ENCODE measurements at places on chromosomes 5 and 9. TPM values are rescaled to one million over a fixed set of nuclear protein-coding genes. Genes with fewer than 3 reads are reported as not detected.

- DNase-seq: no peak
Observed at GRCh38 chr5:14588145-14588544, 6.6 kb downstream of the OTULINL start.

DNA sequence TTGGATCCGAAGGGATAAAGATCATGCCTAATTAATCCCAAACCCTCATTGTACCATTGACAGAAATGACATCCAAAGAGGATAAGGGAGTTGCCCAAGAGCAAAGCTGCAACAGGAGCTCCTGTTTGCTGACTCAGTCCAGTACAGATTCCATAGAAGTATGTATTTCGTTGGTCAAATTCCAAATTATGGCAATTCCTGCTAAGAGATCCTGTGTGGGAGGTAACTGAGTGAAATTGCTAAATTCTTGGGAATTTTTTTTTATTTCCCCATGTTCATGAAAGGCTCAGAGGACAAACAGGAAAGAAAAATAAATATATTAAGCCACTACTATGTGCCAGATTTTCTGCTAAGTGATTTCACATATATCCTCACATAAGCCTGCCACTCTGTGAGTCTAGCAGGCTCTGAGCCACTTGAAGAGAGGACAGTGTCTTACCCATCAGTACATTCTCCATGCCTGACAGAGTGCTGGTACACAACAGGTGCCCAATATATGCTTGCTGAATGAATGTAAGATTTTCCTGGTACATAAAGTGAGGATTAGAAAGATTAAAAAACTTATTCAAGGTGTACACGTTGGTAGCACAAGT lies 132.7 kb downstream of the GLIS3 start:
- DNase-seq: no peak

DNA sequence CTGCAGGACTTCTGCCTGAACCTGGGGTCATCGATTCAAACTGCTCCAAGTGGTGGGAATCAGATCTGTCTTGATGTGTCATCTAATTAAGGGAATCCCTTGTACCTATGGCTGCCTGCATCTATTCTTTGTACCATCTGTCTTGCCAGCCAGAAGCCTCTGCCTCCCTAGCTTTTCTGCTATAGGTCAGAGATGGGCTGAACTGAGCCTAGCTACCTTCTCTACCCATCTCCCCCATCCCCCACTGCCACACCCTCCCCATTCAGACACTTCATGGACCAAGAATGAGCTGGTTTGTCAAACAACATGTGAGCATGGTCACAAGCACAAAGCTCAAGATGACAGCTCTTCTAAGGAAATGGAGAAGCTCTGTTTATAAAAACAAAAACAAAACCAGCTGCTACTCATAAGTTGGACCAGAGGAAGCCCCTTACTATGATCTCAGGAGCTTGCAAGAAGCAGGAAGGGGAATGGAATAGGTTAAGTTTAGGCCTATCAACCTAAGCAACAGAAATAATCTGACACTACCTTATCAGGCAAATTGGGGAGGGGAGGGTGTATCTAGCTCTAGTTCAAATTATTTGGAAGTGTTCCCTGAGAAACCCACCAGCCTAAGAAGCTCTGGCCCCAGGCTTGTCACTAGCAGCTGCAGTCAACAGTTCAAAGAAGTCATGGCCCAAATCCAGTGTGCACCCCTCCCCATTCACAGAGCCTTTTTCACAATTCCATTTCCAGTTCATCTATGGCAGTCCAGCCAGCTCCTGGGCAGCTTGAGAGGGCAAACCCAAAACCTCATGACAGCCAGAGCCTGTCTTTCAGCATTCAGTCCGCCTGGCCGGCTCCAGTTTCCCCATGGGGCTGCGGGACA lies 29.9 kb downstream of the SKP1 start:
- DNase-seq: no peak

DNA sequence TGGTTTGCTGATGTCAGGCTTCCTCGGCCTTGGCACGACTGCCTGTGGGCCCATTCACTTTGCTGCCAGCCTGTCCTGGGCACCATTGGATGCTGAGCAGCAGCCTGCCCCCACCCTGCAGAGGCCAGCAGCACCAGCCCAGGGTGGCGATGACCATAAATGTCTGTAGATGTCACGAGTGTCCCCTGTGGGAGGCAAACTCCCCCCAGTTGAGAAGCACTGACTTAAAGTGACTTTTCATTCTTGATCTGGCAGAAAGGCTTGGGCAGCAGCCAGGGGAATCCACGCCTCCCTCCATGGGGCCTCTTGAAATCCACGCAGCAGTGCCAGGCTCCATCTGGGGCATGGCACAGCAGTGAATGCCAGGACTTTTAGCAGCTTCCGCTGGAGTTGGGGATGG lies 21.8 kb downstream of the IRX4 start:
- no peak for DNase-seq

GRCh38 chr9:121944711-121945191 lies 148.4 kb downstream of the TTLL11 start:
- no peak for DNase-seq

DNA sequence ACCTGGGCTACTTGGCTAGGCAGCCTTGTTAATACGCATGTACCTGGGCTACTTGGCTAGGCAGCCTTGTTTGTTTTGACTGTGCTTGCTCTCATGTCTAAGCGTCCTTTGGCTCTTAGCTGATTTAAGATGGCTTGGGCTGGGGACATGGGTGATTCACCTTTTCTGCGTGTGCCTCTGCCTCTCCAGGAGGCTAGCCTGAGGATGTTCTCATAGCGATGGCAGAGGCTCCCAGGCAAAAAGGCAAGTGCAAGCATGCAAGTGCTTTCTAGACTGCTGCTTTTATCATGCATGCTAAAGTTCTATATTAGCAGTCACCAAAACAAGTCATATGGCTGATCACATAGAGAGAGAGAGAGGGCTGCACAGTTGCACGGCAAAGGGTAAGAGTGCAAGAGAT lies 300.5 kb downstream of the IRX1 start:
- no peak for DNase-seq

DNA sequence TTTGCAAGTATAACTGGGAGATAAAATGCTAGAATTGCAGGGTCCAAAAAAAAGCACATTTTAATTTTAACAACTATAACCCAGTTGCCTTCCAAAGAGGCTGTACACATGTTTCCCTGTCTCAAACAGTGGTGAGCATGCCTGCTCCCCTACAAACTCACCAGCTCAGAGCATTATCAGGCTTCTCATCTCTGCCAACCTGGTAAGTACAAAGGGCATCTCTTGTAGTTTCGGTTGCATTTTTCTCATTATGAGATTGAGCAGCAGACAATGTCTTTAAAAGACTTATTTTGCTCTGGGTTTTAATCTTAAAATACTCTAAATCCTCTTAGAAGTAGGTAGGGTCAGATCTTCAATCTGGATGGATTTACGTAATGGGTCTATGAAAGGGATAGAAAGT lies 107.1 kb upstream of the MSX2 start:
- DNase-seq: no peak

DNA sequence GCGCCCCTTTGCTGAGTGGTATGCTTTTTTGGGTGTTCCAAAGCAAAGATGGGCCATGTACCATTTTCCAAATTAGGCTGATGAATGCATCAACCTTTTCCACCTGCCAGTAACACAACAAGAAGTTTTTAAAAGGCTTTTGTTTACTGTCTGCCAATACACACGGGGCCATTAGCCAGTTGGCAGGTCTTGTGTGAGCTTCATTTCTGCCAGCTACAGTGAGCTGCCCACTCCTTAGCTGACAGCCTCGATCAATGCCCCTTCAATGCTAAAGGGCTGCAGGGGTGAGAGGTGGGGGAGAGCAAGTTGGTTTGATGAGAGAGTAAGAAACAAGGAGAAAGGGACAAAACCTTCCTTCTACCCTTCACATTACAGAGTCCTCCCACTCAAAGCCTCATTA lies 128.7 kb downstream of the C5orf15 start:
- DNase-seq: no peak

DNA sequence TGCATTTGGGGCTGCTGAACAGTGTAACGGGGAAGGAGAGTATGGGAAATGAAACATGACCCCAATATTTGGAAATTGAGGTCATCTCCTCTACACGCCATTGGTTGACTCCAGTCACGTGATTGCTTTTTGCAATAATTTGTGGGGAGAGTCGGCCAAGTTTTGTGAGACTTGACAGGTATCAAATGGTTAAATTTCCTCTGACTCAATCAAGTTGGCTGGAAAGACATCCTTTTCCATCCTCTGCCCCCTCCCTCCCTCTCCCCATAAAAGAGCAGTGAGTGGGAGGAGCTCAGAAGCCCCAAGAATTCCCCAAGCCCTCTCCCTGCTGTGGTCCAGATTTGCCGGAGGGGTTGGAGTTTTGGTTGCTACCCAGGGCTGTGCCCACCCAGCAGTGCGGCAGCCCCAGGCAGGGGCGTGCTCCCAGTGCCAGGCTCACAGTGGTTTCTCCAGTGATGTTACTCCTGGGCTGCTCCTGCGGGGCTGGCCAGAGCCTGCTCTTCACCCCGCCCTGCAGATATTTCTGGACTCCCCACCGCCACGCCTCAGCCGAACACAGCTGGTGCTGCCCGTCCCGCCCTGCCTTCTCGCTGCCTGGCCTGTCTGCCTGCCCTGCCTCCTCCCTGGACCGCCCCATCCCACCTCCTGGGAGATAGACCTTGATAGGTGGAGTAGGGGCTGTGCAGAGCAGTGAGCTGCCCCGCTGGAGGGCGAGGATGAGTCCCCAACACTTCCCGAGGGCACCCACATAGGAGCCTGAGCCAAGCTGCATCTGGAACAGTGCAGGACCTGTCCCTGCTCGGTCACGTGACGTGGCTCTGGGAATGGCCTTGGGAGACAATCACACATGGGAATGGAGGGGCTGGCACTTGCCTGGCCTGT lies 3.4 kb downstream of the COL5A1 start:
- DNase-seq: peak; percentile 68

- no peak for DNase-seq
Observed at GRCh38 chr5:18546591-18546990, 912.3 kb downstream of the TAF11L14 start.

DNA sequence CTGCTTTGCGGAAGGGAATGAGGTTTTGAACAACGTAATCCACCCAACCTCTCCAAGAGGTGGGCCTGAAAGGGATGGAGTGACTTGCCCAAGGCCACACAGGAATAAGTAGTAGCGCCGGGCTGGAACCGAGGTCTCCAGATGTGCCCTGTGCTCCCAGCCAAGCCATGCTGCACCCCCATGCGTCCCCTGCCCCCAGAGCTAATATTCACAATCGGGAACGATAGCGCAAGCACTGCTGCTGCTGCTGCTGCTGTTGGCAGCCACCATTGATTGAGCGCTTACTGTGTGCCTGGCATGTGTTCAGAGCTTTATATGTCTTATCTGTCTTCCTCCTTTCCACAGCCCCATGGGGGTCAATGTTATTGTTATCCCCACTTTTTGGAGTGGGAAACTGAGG lies 43.9 kb downstream of the AMBP start:
- no peak for DNase-seq

DNA sequence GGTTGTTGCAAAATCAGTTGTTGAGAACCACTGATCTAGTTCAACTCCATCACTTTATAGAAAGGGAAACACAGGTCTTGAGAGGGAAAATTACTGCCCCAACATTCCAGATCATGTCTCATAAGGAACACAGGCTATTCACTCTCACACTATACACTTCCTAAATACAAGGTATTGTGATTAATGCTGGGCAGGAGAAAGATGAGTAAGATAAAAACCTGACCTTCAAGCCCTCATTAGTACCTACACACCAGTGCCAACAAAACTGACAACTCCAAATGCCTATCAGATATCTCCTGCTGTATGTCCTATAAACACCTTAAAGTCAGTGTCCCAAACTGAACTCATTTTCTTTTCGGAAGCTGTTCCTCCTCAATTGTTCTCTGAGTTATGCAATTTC lies 8.2 kb downstream of the GNE start:
- no peak for DNase-seq

- no peak for DNase-seq
Observed at GRCh38 chr5:90878549-90879196, 320.1 kb downstream of the ADGRV1 start.

- DNase-seq: no peak
Observed at GRCh38 chr5:171520300-171521174, 101.1 kb downstream of the FGF18 start.

DNA sequence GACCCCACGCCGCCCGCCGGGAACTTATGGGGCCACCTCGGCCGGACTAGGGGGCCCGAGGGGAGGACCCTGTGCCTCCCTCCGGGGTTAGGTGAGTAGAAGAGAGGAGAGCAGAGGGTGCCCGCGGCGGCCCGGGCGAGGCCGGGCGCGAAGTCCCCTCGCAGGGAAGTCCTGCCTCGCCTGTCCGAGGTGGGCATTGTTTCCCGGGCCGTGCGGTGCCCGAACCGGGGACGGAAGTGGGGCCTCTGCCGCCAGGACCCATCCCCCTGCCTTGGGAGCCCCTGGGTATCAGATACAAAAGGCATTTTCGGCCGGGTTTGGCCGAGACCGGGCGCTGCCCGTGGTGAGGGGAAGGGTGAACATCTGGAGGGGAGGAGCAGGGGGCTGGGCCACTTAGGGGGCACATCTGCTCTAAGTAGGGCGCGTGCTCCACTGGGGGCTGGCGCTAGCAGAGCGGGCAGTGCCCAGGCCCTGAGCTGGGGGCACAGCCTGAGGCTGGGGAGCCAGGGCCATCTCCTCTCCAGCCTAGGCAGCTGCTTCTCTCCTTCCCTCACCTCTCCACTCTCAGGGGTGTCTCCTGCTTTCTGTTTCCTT lies 48.2 kb downstream of the DAB2IP start:
- DNase-seq: no peak

DNA sequence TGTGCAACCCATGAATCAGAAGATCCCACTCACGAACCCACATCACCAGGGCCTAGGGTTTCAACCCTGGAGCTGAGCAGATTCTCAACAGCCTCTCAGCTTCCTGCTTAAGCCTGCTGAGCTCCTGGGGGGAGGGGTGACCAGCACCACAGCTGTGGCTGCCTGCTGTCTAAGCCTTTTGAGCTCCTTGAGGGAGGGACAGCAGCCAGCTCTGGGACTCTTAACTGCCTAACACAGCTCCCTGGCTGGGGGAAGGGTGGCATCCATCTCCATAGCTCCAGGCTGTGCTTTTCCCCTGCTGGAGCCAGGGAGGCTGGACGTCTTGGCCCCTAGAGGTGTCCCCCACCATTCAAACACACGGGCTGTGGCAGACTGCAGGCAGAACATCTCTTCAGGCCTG lies 250.3 kb downstream of the DMAC1 start:
- DNase-seq: no peak

- DNase-seq: no peak
Observed at GRCh38 chr5:1746371-1747078, 53.1 kb downstream of the MRPL36 start.

SHISAL2B gene
- not detected for polyA plus RNA-seq

GPR150 gene
- polyA plus RNA-seq: not detected

PRLR gene
- 47.8 TPM for polyA plus RNA-seq

PPP3R2 gene
- polyA plus RNA-seq: 0.09 TPM

C9 gene
- polyA plus RNA-seq: 0.44 TPM

ZNF483 gene
- polyA plus RNA-seq: 3.2 TPM

TAL2 gene
- 2.2 TPM for polyA plus RNA-seq

PCDHB5 gene
- polyA plus RNA-seq: 6.8 TPM

FAXDC2 gene
- 47.1 TPM for polyA plus RNA-seq

ELOVL7 gene
- 17.0 TPM for polyA plus RNA-seq

HACD4 gene
- polyA plus RNA-seq: 3.0 TPM

TMEM161B gene
- 23.8 TPM for polyA plus RNA-seq

ASTN2 gene
- 13.7 TPM for polyA plus RNA-seq

ZCCHC9 gene
- 41.0 TPM for polyA plus RNA-seq

SCGB3A2 gene
- polyA plus RNA-seq: not detected

BARHL1 gene
- not detected for polyA plus RNA-seq

LCN9 gene
- not detected for polyA plus RNA-seq

Measured in left renal cortex interstitium (tissue), 4 donors.